Activated T-helper 2 cell treated with anti-CD3 and anti-CD28 coated beads, Interferon-gamma antibody, Interleukin-2, Interleukin-4, amounts not matched to agents 10 μg/mL and 5 μg/mL and 100 μg/mL, durations not matched to agents 14 hours and 24 hours and 36 hours (primary cell): ENCODE measurements at places on chromosomes 1 and 21. TPM values are rescaled to one million over a fixed set of nuclear protein-coding genes. Genes with fewer than 3 reads are reported as not detected.
A peak's percentile ranks its signal among the peaks of the same experiment; 100 is the strongest.

Gene OR6N1
- total RNA-seq, result not detected in 2 replicates

Gene MYBPH
- total RNA-seq, result not detected in 2 replicates

- H3K27me3 ChIP-seq, result no peaks in the 10 kb centered on the region
- no peak for DNase-seq
- H3K36me3 ChIP-seq, result no peaks in the 10 kb centered on the region
- no peak overlapping the region for H3K4me3 ChIP-seq
Measured at GRCh38 chr1:202580619-202581018, 129.6 kb downstream of the SYT2 start.

- no peaks in the 10 kb centered on the region for H3K4me1 ChIP-seq
- peaks cover 67% of the 10 kb centered on the region for H3K36me3 ChIP-seq
Measured at GRCh38 chr1:43446881-43447835, 6.6 kb downstream of the HYI start.

- no peaks in the 10 kb centered on the region for H3K27me3 ChIP-seq
- peaks cover 40% of the 10 kb centered on the region for H3K4me1 ChIP-seq
- H3K36me3 ChIP-seq, result peaks cover 18% of the 10 kb centered on the region
- DNase-seq, result no peak
Measured at GRCh38 chr1:89739013-89739843, 81.6 kb upstream of the LRRC8D start.

GRCh38 chr1:43271186-43272118 is 1.7 kb downstream of the TMEM125 start:
- peak overlapping the region; percentile 0 for H3K27ac ChIP-seq
- no peak for DNase-seq
- H3K27me3 ChIP-seq, result peaks cover 9% of the 10 kb centered on the region
- peaks cover 7% of the 10 kb centered on the region for H3K36me3 ChIP-seq
- H3K4me3 ChIP-seq, result no peak overlapping the region
- peaks cover 22% of the 10 kb centered on the region for H3K4me1 ChIP-seq

DNA sequence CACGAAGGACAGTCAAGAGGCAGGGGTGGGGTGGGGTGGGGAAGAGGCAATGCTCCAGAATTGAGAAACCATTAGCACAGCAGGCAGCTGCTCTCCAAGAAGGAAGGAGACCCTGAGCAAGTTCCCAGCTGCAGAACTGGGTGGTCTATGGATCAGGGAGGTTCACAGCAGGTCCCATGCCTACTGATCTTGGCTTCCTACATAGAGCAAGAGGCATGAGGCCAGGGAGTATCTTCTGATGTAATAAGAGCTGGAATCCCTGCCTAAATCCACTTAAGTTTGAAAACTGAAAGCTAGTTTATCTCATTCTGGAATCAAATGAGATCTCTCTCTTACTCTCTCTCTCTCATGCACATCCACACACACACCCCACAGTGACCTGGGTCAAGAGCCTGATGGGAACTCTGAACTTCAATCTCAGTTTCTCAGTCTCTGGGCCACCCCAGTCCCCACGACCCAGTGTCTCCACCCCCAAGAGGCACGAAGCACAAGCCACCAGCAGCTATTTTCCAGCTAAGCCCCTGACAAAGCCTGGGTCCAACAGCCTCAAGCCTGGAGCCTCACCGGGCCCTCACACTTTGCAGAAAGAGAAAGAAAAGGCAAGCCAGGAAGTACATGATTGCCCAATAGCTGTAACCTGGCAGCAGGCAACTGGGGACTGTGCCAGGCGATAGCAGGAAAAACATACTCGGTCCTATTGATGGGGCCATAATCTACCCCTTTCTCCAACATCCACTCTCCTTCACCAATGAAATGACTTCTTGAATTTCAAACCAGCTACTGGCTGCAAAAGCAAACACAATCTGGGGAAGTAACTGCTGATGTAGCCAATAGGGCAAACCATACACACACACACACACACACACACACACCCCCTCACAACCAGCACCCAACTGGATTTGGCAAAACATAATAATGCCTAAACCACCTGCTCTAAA is 2.2 kb downstream of the NUAK2 start:
- H3K27ac ChIP-seq, result no peak overlapping the region
- peak overlapping the region; percentile 88 for H3K4me3 ChIP-seq
- peaks cover 2% of the 10 kb centered on the region for H3K36me3 ChIP-seq
- peaks cover 35% of the 10 kb centered on the region for H3K27me3 ChIP-seq

Gene C1orf94
- total RNA-seq, result not detected in 2 replicates

Gene TMPRSS15
- not detected in 2 replicates for total RNA-seq

GRCh38 chr1:58576727-58577653 is at the start of gene TACSTD2:
TSS of gene TACSTD2 (minus strand) at chr1:58577252. CDS start at chr1:58577156, 96 bp downstream.
- H3K4me3 ChIP-seq, result peak within 1 kb of the TSS; percentile 76
- DNase-seq, result no peak
- peaks cover 32% of the 10 kb centered on the region for H3K4me1 ChIP-seq
- H3K27me3 ChIP-seq, result peaks cover 70% of the 10 kb centered on the region
- H3K36me3 ChIP-seq, result peaks cover 7% of the 10 kb centered on the region

Gene FCRL2
- not detected in 2 replicates for total RNA-seq

DNA sequence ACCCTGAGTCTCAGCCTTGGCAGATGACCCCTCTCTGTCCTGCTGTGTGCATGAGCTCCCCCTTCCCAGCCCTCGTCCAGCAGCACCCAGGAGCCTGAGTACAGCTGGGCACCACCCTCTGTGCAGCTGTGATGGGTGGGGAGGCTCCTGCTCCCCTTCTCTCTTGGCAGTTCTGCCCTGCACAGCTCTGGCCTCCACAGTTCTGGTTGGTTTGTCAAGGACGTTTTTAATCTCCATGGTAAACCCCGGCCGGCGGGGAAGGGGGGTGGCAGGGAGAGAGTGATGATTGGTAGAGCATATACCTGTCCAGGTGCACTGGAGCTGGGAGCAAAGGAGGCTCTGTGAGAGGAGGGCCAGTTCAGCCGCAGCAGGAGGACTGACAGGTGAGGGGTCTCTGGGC is at the start of gene CLCNKA:
TSS of gene CLCNKA (plus strand) at position 356 of the 400 bp plus-strand sequence. CDS start 584 bp downstream, outside the sequence.
- no peak within 1 kb of the TSS for H3K4me3 ChIP-seq
- H3K27me3 ChIP-seq, result no peaks in the 10 kb centered on the region
- no peak within 1 kb of the TSS for H3K27ac ChIP-seq
- DNase-seq, result no peak

Gene RSPO1
- total RNA-seq, result not detected in 2 replicates

Gene PGLYRP3
- not detected in 2 replicates for total RNA-seq

DNA sequence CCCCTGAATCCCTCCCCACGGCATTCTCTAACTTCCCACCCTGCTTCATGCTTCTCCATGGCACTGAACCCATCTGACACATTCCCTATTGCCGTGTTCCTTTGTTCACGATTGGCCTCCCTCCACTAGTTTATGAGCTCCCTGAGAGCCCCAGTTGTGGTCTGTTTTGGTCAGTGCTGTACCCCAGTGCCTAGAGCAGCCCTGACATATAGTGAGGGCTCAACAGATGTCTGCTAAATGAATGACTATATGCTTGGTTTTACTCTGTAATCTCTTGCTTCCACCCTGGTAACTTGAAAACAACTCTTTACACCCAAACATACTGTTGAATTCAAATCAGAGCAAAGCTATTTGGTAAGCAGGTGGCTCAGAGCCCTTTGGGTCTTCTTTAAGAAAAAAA is 171.1 kb upstream of the EDN2 start:
- peaks cover 83% of the 10 kb centered on the region for H3K4me1 ChIP-seq
- H3K36me3 ChIP-seq, result peaks cover 59% of the 10 kb centered on the region
- no peaks in the 10 kb centered on the region for H3K27me3 ChIP-seq
- H3K27ac ChIP-seq, result peak overlapping the region; percentile 67
- H3K4me3 ChIP-seq, result no peak overlapping the region

- peaks cover 16% of the 10 kb centered on the region for H3K36me3 ChIP-seq
- H3K27me3 ChIP-seq, result no peaks in the 10 kb centered on the region
- H3K4me3 ChIP-seq, result peak within 1 kb of the TSS; percentile 87
- peak within 1 kb of the TSS; percentile 99 for H3K27ac ChIP-seq
- DNase-seq, result no peak
Measured at GRCh38 chr1:183472488-183473216, at the start of gene SMG7. TSS of gene SMG7 (plus strand) at chr1:183472499. CDS start at chr1:183472621, 122 bp downstream.

- peak overlapping the region; percentile 41 for H3K4me3 ChIP-seq
- peak; percentile 37 for DNase-seq
- no peaks in the 10 kb centered on the region for H3K36me3 ChIP-seq
- H3K27me3 ChIP-seq, result peaks cover 25% of the 10 kb centered on the region
- H3K4me1 ChIP-seq, result peaks cover 11% of the 10 kb centered on the region
Measured at GRCh38 chr1:45785583-45785982, 17.8 kb upstream of the MAST2 start.

DNA sequence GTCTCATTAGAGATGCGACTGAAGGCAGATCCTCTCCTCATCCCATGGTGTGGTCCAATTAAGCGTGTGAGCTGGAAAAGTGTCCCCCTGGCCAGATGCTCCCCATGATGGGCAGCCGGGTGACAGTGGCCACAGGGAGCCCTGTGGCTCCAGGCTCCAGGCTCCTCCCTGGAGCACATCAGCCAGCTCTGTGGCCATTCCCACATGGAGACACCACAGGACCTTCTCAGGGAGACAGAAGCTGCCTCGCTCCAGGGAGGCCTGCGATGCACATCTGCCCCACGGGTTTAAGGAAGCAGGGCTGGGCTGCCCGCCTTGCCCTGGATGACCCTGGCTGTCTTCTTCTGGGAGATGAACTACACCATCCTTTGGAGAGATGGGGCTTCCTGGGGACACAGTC is 99.9 kb upstream of the TLR5 start:
- no peak for DNase-seq
- peaks cover 4% of the 10 kb centered on the region for H3K36me3 ChIP-seq
- peaks cover 8% of the 10 kb centered on the region for H3K27me3 ChIP-seq
- no peak overlapping the region for H3K27ac ChIP-seq
- H3K4me3 ChIP-seq, result no peak overlapping the region

DNA sequence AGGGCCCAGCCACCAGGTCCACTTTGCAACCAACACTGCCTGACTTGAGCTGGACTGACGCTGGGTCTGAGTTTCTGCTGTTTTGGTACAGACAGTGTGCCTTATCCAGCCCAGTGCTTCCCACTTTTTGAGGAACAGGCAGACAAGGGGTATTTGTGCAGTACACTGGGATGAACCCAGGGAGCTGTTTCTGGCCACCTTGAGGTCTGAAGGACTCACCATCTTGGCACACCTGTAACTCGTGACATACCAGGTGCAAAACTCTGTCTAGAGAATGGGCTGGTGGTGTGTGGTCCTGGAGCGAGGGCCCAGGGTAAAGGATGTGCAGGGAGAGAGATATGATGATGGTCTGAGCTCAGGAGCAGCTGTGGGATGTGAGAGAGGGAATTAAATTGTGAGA is 148.6 kb downstream of the PCP4 start:
- no peaks in the 10 kb centered on the region for H3K36me3 ChIP-seq
- H3K27ac ChIP-seq, result no peak overlapping the region
- H3K4me1 ChIP-seq, result no peaks in the 10 kb centered on the region
- no peak for DNase-seq
- no peak overlapping the region for H3K4me3 ChIP-seq
- no peaks in the 10 kb centered on the region for H3K27me3 ChIP-seq

Gene DMBX1
- total RNA-seq, result not detected in 2 replicates

DNA sequence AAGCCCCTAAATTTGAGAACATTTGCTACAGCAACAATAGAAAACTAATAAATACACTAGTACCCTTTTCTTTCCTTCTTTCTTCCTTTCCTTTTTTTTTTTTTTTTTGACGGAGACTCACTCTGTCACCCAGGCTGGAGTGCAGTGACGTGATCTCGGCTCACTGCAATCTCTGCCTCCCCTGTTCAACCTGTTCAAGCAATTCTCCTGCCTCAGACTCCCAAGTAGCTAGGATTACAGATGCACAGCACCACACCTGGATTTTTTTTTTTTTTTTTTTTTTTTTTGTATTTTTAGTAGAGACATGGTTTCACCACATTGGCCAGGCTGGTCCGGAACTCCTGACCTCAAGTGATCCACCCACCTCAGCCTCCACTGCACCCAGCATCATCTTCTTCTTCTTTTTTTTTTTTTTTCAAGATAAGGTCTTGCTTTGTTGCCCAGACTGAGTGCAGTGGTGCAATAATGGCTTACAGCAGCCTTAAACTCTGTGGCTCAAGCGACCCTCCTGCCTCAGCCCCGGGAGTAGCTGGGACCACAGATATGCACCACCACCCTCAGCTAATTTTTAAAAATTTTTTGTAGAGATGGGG is 19.6 kb upstream of the CBR3 start:
- H3K27ac ChIP-seq, result no peak overlapping the region
- DNase-seq, result no peak
- no peaks in the 10 kb centered on the region for H3K27me3 ChIP-seq
- no peak overlapping the region for H3K4me3 ChIP-seq
- no peaks in the 10 kb centered on the region for H3K36me3 ChIP-seq

Gene TOMM20
- total RNA-seq, result 105 and 118 TPM in 2 replicates

Gene GRIK1
- total RNA-seq, result not detected in 2 replicates

DNA sequence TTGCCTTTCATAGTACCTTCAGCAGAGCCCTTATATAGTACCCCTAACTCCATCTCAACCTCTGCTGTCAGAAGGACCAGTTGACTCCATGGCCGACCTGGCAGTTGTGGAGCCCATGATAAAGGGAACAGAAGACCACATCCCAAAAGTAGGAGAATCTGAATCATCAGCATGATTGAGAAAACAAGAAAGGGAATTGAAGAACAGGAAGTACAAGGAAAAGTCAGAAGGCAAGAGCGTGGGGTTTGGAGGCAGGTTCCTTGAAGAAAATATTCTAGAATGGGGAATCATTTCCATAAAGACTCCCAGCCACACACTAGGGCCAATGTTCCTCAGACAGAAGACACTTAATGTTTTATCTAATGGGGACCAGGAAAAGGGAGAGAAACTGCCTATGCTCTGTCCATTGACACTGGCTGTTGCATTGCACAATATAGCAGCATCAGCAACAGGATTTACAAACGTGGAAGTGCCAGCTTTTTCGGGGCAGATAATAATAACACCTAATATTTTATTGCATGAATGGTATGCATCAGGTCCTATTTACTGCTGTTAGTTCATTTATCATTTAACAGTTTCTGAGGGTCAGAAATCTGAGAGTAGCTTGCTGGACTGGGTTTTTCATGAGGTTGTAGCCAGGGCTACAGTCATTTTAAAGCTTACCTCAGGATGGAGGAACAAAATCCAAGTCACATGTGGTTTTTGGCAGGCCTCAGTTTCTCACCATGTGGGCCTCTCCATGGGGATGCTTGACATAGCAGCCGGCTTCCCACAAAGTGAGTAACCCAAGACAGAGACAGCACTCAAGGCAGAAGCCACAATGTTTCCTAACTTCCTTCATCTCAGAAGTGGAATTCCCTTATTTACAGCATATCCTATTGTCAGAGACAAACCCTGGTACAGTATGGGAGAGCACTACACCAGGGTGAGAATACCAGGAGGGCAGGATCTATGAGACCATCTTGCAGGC is 483.4 kb downstream of the PLPP3 start:
- no peak overlapping the region for H3K27ac ChIP-seq
- DNase-seq, result no peak
- no peaks in the 10 kb centered on the region for H3K4me1 ChIP-seq
- H3K4me3 ChIP-seq, result no peak overlapping the region
- no peaks in the 10 kb centered on the region for H3K27me3 ChIP-seq
- no peaks in the 10 kb centered on the region for H3K36me3 ChIP-seq

- no peaks in the 10 kb centered on the region for H3K36me3 ChIP-seq
- peaks cover 12% of the 10 kb centered on the region for H3K27me3 ChIP-seq
- peaks cover 7% of the 10 kb centered on the region for H3K4me1 ChIP-seq
- DNase-seq, result no peak
- H3K4me3 ChIP-seq, result no peak overlapping the region
- no peak overlapping the region for H3K27ac ChIP-seq
Measured at GRCh38 chr1:77275194-77275593, 6.6 kb upstream of the AK5 start.

- H3K4me3 ChIP-seq, result no peak overlapping the region
- peaks cover 3% of the 10 kb centered on the region for H3K27me3 ChIP-seq
- no peak overlapping the region for H3K27ac ChIP-seq
- H3K36me3 ChIP-seq, result no peaks in the 10 kb centered on the region
Measured at GRCh38 chr1:24695202-24695974, 49.9 kb upstream of the CLIC4 start.
